RPMI8226 (cell line): ENCODE measurements at places on chromosomes 6 and 20.

GRCh38 chr6:41153992-41154625 is at the start of gene TREML1:
Gene TREML1 (minus strand): TSS chr6:41154347. CDS start chr6:41154288, 59 bp downstream.
- no peak for DNase-seq

DNA sequence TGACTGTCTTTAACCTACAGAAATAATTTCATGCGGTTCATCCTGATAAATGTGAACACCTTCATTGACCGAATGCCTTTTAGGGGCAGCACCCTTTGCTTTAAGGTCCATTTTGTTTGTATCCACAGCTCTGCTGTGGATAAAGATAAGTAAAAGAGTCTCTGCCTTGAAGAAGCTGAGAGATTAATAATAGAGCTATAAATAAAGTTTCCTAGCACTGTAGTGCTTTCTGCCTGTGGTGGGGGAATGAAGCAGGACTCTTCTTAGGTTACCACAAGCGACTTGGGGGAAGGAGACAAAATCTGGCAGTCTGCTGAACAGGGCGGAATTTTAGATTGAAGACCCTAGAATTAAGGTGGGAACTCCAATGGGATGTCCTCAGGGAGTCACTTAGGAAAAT is 57.6 kb downstream of the EYA4 start:
- no peak for DNase-seq

DNA sequence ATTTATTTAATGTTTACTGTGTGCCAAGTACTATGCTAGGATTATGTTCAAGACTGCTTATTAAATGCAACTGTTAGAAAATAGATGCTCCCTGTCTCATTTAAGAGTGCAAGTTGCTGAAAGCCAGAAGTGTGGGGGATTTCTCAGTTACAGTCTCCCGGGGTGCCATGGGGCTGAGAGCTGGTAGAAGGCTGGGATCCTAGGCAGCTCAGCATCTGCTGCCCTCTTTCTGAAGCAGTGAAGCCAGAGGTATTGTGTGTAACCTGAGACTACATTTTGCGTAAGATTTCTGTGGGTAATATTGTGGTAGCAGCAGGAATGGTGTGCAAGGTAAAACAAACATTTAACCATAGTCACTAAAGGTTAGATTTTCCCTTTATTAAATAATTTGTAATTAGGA is 120.6 kb downstream of the AKAP7 start:
- no peak for DNase-seq

DNA sequence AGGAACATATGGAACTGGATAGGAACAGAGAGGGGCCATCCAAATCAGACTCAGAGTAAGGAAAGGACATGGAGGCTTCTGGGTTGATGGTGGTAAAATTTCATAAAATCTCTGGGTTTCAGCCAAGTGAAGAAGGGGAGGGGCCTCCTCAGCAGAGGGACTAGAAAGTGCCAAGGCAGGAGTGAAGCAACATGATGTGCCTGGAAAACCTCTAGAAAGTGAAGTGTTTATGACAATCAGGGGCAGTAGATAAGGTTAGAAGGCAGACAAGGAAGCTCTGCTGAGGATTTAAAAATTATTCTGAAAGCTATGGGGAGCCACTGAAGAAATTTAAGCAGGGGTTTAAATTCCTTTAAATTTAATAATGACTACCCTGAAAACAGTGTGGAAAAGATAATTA is 126.0 kb upstream of the TENT5A start:
- DNase-seq = no peak

GRCh38 chr20:13996265-13996664 is 949 bp downstream of the MACROD2 start:
- DNase-seq = no peak
